GM12878 (cell line): ENCODE measurements at places on chromosomes 1 and 21. TPM values are rescaled to one million over a fixed set of nuclear protein-coding genes. Genes with fewer than 3 reads are reported as not detected.
A peak's percentile ranks its signal among the peaks of the same experiment; 100 is the strongest.

DNA sequence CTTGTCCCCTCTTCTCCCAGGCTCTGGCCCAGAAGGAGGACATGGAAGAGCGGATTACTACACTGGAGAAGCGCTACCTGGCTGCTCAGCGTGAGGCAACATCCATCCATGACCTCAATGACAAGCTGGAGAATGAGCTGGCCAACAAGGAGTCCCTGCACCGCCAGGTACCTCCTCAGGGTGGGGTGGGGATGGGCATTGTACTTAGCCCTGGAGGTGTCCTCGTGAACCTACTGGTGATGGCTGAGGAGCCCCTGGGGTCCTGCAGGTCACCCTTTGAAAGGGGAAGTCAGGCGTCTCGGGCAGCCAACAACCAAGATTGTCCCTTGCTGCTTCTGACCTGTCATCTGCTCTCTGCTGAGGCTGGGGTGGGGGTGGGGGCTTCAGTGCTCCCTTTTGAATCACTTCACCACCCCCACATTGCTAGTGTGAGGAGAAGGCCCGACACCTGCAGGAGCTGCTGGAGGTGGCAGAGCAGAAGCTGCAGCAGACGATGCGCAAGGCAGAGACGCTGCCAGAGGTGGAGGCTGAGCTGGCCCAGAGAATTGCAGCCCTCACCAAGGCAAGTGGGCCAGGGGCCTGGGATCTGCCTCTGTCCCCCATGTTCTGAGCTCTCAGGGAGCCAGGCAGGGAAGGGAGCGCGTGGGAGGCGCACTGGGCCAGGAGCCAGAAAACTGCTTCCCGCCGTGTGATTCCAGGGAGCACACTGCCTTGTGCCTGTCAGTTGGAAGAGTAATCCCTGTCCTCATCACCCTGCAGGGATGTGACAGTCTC lies 19.7 kb downstream of the PPFIA4 start:
- DNase-seq, result no peak
- no peaks in the 10 kb centered on the region for H3K27me3 ChIP-seq
- H3K27ac ChIP-seq, result no peak overlapping the region
- H3K36me3 ChIP-seq, result no peaks in the 10 kb centered on the region
- H3K4me1 ChIP-seq, result no peaks in the 10 kb centered on the region

- H3K27me3 ChIP-seq, result no peaks in the 10 kb centered on the region
- DNase-seq, result no peak
- no peaks in the 10 kb centered on the region for H3K36me3 ChIP-seq
- no peak overlapping the region for H3K27ac ChIP-seq
- H3K4me1 ChIP-seq, result peaks cover 15% of the 10 kb centered on the region
Measured at GRCh38 chr1:965526-966134, 652 bp upstream of the PLEKHN1 start.

DNA sequence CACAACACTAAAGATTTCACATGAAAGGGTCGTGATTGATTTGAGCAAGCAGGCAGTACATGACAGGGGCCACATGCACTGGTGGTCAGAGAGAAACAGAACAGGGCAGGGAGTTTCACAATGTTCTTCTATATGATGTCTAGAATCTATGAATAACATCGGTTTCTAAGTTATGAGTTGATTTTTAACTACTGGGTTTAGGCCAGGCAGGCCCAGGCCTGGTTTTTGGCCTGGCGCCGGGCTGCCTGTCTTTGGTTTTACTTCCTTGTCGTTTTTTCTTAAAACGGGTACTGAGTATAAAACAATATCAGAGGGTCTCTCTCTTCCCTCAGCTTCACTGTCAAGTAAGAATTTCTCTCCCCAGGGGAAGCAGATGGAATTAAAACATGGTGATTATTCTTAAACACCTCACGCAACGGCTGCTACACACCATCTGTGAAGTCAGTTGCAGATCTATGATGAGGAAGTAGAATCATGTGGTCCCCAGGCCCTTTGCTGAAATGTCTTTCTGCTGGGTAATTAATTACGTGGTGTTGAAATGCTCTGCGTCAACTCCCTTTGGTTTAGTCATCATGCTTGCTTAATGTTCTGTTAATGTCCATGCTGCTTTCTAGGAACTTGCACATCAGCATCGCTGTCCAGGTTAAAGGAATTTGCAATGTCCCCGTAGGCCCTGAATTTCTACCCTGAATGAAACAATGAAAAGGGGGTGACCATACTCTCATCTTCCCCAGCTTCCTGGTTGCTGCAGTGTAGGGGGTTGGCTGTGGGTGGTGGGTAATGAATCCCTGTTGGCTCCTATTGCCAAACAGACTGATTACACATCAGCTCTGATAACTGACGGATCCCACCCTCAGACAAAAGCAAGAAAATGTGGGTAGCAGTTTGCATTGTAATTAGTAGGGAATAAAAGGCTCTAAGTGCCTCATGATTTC lies 70.3 kb downstream of the SERINC2 start:
- no peaks in the 10 kb centered on the region for H3K27me3 ChIP-seq
- H3K4me1 ChIP-seq, result no peaks in the 10 kb centered on the region
- H3K36me3 ChIP-seq, result no peaks in the 10 kb centered on the region
- H3K4me3 ChIP-seq, result no peak overlapping the region
- DNase-seq, result peak; percentile 58

- DNase-seq, result no peak
- H3K4me1 ChIP-seq, result no peaks in the 10 kb centered on the region
- H3K4me3 ChIP-seq, result no peak overlapping the region
- H3K27me3 ChIP-seq, result no peaks in the 10 kb centered on the region
Measured at GRCh38 chr21:41183575-41183974, 15.6 kb downstream of the BACE2 start.

DNA sequence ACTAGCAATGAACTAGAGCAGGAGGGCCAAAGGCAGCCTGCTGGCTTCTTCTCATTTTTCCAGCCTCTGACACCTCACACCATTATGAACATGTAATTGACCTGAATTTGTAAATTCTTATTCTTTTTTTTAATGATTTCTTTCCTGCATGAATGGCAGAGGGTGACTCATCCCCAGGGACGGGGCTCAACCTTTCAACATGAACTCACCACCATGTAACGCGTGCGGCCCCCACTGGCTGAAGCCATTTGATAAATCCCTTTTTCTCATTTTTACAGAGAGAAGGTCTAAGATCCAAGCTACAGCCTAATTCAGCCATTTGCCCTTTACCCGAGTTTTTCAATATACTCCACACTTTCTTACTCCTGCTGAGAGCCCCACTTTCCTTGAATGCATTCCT lies 9.3 kb upstream of the ETS2 start:
- no peak for DNase-seq
- no peak overlapping the region for H3K27ac ChIP-seq
- H3K4me3 ChIP-seq, result no peak overlapping the region
- H3K27me3 ChIP-seq, result no peaks in the 10 kb centered on the region; the same call in 1 of the 2 replicates
- H3K36me3 ChIP-seq, result no peaks in the 10 kb centered on the region

DNA sequence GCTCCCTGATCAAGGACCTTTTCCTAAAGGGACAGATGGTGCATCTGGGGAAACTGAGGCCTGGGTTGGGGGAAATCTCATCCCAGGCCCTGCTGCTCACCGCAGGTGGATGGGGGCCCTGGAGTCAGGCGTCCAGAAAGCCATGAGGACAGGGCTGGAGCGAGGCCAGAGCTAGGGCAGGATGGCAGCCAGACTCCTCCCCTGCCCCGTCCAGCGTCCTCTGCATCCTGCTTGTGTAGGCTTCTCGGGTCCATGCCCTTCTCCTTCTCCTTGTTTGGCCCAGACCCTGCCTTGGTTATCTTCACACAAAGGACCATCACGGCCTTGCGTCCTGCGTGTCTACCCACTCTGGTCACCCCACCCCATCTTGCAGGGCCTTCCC lies 43.0 kb downstream of the TRIM11 start:
- H3K27me3 ChIP-seq, result no peaks in the 10 kb centered on the region
- H3K27ac ChIP-seq, result no peak overlapping the region
- H3K4me1 ChIP-seq, result no peaks in the 10 kb centered on the region
- DNase-seq, result no peak
- H3K36me3 ChIP-seq, result no peaks in the 10 kb centered on the region

DNA sequence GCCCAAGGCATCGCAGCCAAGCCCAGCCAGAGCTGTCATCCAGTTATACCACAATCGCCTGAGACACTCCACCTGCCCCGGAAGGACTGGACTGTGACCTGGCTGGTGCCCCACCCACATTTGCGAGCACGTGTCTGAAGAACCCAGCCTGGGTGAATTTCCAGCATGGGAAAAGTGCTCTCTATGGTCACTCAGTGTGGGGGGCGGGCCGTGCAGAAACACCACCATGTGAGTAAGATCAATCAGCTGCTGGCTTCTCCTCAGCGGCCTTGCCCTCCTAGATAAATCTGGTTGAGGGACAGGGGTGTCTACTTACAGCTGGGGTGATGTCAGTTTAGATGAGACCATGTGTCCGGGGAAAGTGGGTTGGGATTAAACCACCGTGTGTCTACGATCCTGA lies 44.8 kb downstream of the URB1 start:
- DNase-seq, result no peak
- H3K4me1 ChIP-seq, result peaks cover 7% of the 10 kb centered on the region
- H3K27me3 ChIP-seq, result no peaks in the 10 kb centered on the region
- peaks cover 46% of the 10 kb centered on the region for H3K36me3 ChIP-seq

GRCh38 chr1:89986020-89986419 lies 8.9 kb upstream of the ZNF326 start:
- H3K4me3 ChIP-seq, result no peak overlapping the region
- no peak for DNase-seq

- H3K4me1 ChIP-seq, result no peaks in the 10 kb centered on the region
- no peak for DNase-seq
- H3K4me3 ChIP-seq, result no peak overlapping the region
- H3K27me3 ChIP-seq, result no peaks in the 10 kb centered on the region
Measured at GRCh38 chr1:82013702-82014101, 213.0 kb downstream of the ADGRL2 start.

DNA sequence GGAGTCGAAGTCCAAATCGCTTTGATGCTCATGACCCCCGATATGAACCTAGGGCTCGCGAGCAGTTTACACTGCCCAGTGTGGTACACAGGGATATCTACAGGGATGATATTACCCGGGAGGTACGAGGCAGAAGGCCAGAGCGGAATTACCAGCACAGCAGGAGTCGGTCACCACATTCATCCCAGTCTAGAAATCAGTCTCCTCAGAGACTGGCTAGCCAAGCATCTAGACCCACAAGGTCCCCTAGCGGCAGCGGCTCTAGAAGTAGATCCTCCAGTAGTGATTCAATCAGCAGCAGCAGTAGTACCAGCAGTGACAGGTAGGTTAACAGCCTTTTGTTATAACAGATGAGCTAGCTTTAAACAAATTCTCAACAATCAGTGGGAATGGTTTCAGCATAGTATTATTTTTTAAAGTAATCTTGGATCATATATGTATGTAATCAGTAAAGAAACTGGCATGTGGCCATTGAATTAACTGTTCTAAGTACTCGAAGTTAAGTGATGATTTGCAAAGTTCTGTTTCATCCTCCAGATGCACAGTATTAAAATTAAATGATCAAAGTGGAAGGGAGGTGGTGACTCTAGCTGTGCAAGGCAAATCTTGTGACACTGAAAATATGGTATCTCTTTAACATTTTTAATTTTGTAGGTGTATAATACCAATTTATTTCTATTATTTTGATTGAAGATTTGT lies 29.0 kb downstream of the SPEN start:
- no peaks in the 10 kb centered on the region for H3K4me1 ChIP-seq
- H3K27me3 ChIP-seq, result no peaks in the 10 kb centered on the region
- H3K4me3 ChIP-seq, result no peak overlapping the region
- peaks cover 12% of the 10 kb centered on the region; the same call in 1 of the 2 replicates for H3K36me3 ChIP-seq

DNA sequence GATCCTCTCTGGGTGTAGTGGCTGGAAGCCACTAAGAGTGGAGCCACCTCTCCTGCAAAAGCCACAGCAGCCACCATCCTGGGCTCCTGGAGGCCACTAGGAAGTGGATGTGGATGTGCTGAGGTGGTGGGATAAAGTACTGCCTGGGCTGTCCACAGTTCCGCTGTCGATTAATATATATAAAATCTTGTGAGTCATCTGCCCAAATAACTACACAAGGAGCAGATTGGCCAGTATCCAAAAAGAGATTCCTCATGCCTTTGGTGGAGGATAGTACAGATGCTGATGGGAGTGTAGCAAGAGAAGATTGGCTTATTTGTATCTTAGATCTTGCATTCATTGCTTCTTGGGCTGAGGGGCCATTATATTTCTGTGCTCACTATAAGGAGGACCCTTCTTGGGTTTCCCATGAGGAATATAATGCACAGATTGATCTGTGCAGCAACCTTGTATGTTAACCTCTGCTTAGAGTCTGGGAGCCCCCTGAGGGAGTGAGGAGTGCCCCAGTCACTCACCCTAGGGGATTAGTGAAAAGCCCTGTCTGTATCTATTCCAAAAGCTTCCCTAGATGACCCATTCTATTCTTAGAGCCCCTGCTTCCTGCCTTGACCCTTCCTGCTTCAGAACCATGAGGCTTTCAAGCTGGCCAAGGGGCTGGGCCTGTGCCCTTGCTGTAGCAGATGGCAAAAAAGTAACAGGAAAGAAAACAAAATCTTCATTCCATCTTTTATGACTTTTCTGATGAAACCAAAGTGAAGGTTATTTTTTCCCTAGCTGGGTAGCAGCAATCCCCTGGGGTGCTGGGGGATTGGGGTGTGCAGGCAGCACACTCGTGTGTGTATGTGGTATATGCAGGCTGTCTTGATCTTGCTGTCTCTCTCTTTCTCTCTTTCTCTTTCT lies 31.7 kb downstream of the RCSD1 start:
- no peak overlapping the region for H3K4me3 ChIP-seq
- no peaks in the 10 kb centered on the region for H3K27me3 ChIP-seq
- H3K36me3 ChIP-seq, result peaks cover 17% of the 10 kb centered on the region; the same call in 1 of the 2 replicates
- no peak for DNase-seq
- H3K27ac ChIP-seq, result peak overlapping the region; percentile 68
- H3K4me1 ChIP-seq, result peaks cover 36% of the 10 kb centered on the region

- no peak overlapping the region for H3K27ac ChIP-seq
- H3K4me3 ChIP-seq, result no peak overlapping the region
- H3K36me3 ChIP-seq, result no peaks in the 10 kb centered on the region
- no peaks in the 10 kb centered on the region for H3K4me1 ChIP-seq
- no peaks in the 10 kb centered on the region for H3K27me3 ChIP-seq
Measured at GRCh38 chr1:215458104-215458503, 109.0 kb upstream of the KCTD3 start.

- no peaks in the 10 kb centered on the region for H3K27me3 ChIP-seq
- no peaks in the 10 kb centered on the region for H3K36me3 ChIP-seq
- no peaks in the 10 kb centered on the region for H3K4me1 ChIP-seq
- no peak overlapping the region for H3K4me3 ChIP-seq
Measured at GRCh38 chr1:64139877-64140276, 63.5 kb upstream of the UBE2U start.

DNA sequence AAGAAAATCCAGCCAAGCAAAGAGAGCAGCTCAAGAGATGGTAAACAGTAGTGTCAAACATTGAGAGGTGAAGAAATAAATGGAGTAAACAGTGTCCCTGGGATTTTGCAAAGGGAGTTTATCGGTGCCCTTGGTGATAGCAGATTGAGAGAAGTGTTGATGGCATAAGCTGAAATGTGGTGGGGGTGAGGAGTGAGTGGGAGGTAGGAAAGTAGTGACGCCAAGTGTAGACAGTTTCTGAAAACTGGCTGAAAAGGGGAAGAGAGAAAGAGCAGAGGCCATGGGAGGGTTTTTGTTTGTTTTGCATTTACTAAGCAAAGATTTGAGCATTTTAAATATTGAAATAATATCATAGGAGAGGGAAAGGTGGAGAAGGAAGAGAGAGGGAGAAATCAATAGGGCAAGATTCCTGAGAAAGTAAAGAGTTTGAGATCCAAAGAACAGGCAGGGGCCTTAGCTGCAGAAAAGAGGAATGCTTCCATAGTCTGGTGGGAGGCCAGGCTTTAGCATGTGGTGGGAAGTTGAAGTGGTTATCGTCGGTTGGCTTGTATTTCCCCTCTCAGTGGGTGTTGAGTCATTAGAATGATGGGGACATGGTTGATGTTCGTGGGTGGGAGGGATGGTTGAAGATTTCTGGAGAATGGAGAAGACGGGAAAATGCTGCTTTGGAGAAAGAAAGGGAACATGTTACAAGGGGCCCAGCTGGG lies 26.8 kb upstream of the RASAL2 start:
- H3K27me3 ChIP-seq, result no peaks in the 10 kb centered on the region
- peak overlapping the region; percentile 67 for H3K27ac ChIP-seq
- no peak overlapping the region for H3K4me3 ChIP-seq
- H3K36me3 ChIP-seq, result no peaks in the 10 kb centered on the region
- peaks cover 6% of the 10 kb centered on the region for H3K4me1 ChIP-seq

Gene PDZK1
- polyA plus RNA-seq, result 0.23 and 0.34 TPM in 2 replicates

Gene GJA9
- polyA plus RNA-seq, result 0.22 TPM in 1 of 2 replicates, not detected in the other

Gene EPS8L3
- polyA plus RNA-seq, result not detected in 2 replicates
